Activated naive CD4-positive, alpha-beta T cell treated with anti-CD3 and anti-CD28 coated beads for 36 hours (primary cell): ENCODE measurements at places on chromosomes 2 and 18. TPM values are rescaled to one million over a fixed set of nuclear protein-coding genes. Genes with fewer than 3 reads are reported as not detected.

The AKAIN1 gene
- not detected for total RNA-seq

The FASTKD2 gene
- 21.4 TPM for total RNA-seq

The DYNAP gene
- not detected for total RNA-seq

The UPP2 gene
- total RNA-seq: not detected

The UGT1A5 gene
- not detected for total RNA-seq

The ANKRD30BL gene
- total RNA-seq: not detected

The OR6B2 gene
- total RNA-seq: not detected

The CHMP3 gene
- total RNA-seq: 29.6 TPM

The LAMA1 gene
- total RNA-seq: not detected

The SAG gene
- total RNA-seq: not detected

The SOX11 gene
- not detected for total RNA-seq
